ENCODE measurements at places on chromosomes 12 and 14. TPM values are rescaled to one million over a fixed set of nuclear protein-coding genes. Genes with fewer than 3 reads are reported as not detected.

The SMIM41 gene
- total RNA-seq: not detected

The KRT5 gene
- not detected for total RNA-seq

The IL26 gene
- not detected for total RNA-seq

The EPS8 gene
- total RNA-seq: 10.8 TPM

The KRT78 gene
- total RNA-seq: not detected

The FITM1 gene
- total RNA-seq: not detected

The LRRIQ1 gene
- total RNA-seq: 5.2 TPM

The CFAP54 gene
- total RNA-seq: 0.99 TPM

The PCK2 gene
- total RNA-seq: 43.0 TPM

The MYF6 gene
- total RNA-seq: not detected

The OAS2 gene
- not detected for total RNA-seq

The TEP1 gene
- 33.8 TPM for total RNA-seq

The GARIN6 gene
- not detected for total RNA-seq

The DTX1 gene
- total RNA-seq: 4.4 TPM

The KRT81 gene
- total RNA-seq: not detected

The TBX3 gene
- 88.1 TPM for total RNA-seq

The GPR132 gene
- 0.59 TPM for total RNA-seq

The PAH gene
- 1.1 TPM for total RNA-seq

The MIP gene
- total RNA-seq: not detected

The CCDC197 gene
- not detected for total RNA-seq

The P2RX2 gene
- total RNA-seq: 0.97 TPM

The PTPRB gene
- total RNA-seq: 0.11 TPM

The PCED1B gene
- 7.0 TPM for total RNA-seq

The DCN gene
- total RNA-seq: not detected

The SLC17A8 gene
- not detected for total RNA-seq

The ASIC1 gene
- total RNA-seq: 4.5 TPM

The FAM181A gene
- total RNA-seq: not detected

The TAS2R8 gene
- not detected for total RNA-seq

The LAG3 gene
- total RNA-seq: 1.2 TPM

The SIX1 gene
- 0.41 TPM for total RNA-seq

The KRT7 gene
- not detected for total RNA-seq

The DAO gene
- not detected for total RNA-seq

The EPYC gene
- total RNA-seq: not detected

The TTC9 gene
- total RNA-seq: 9.4 TPM

The CMKLR1 gene
- not detected for total RNA-seq

The FOXA1 gene
- 51.4 TPM for total RNA-seq

Measured in endodermal cell (in vitro differentiated cells).